AG08395 (cell line): ENCODE measurements at places on chromosomes 3 and 15.

DNA sequence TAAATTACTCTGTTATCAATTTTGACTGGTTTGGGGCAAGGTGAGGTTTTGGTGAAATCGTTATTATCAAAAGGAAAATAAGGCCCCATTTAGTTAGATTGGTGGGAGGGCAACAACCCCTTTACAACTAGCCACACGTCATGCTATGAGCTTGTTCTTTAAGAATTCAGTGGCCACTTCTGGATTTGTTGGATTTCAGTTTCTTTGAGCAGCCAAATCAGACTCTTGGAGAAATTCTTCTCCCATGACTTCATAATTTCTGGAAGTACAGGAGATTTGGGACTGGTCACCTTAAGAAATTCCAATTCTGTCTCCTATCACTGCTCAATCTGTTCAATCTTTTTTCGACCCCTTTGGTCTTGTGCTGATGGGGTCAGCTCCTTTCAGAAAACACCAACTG is 14.8 kb upstream of the WNT5A start:
- DNase-seq, result no peak

GRCh38 chr15:50190723-50191122 is 8.7 kb downstream of the SLC27A2 start:
- DNase-seq, result no peak

- DNase-seq, result no peak
Measured at GRCh38 chr3:139101396-139101795, 56.7 kb upstream of the PRR23C start.

DNA sequence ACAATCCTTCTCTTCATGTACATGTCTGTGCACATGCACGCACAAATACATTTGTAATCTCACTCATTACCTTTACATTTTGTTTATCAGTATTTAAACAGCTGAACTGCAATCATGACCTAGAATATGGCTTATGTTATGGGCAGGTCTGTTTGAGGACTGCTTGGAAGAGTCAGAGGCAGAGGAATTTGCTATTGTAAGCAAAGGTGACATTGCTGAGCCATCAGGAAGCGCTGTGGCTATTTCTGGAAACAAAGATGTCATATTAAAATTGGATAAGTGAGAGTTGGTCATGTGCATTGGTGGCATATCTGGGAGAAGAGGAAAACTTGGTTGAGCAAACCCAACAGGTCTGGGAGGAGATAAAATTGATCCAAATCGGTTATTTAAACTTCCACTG is 41.6 kb downstream of the USF3 start:
- no peak for DNase-seq

GRCh38 chr15:63013052-63013808 is 29.3 kb upstream of the TPM1 start:
- peak; percentile 66 for DNase-seq

DNA sequence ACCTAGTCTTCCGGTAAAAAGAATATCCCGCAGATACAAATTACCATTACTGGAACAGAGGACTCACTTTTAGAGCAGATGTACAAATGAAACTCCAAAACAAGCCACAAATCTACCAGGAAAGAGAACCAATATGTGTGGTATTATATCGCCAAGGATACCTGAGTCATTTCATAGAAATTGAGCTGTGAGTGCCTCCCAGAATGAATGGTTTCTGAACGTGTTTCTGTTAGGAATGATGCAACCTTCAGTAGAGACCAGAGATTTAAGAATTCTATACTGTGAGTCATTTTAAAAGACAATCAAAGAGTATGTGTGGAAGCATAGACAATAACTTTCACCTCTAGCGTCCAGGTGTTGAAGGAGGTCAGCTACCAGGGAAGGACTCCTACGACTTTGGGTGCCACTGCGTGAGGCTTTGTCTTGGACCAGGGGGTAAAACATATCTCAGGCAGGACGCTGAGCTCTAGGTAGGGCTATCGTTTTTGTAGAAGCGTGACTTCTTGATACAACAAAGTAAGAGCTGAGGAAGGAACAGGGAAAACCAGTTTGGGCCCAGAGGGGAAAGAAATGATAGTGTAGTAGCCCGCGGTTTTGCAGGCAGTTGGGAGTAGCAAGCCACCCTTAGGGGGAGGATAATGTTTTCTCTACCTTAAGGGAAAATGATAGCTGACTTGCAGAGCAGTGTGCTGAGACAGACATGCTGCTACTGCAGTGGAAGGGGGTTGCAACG is 210.4 kb downstream of the TP63 start:
- DNase-seq, result peak; percentile 19

DNA sequence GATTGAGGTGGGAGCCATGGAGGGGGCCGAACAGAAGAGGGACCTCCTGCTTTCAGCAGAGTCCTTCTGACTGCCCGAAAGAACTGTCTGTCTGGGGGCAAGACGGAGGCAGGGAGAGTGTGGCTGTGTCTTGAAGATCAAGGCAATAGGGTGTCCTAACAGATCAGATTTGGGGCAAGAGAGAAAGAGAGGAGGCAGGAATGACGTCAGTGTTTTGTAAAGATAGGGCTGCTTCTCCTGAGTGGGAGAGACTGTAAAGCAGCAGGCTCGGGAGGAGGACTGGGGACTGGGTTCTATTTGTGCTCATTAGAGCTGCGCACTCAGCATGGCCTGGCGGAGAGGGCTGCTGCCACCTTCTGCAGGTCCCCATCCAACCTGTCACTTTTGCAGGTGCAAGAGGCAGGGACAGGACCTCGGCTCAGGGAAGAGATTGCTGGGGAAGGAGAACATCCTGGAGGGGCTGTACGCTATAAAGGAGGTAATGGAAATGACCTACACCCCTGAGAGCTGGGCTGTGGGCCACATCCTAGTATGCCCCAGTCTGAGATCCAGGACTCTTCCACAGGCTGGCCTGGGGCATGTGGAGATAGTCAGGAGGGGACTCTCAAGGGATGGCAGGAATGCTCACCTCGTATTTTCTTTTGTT is 29.0 kb upstream of the FGD5 start:
- DNase-seq, result no peak

DNA sequence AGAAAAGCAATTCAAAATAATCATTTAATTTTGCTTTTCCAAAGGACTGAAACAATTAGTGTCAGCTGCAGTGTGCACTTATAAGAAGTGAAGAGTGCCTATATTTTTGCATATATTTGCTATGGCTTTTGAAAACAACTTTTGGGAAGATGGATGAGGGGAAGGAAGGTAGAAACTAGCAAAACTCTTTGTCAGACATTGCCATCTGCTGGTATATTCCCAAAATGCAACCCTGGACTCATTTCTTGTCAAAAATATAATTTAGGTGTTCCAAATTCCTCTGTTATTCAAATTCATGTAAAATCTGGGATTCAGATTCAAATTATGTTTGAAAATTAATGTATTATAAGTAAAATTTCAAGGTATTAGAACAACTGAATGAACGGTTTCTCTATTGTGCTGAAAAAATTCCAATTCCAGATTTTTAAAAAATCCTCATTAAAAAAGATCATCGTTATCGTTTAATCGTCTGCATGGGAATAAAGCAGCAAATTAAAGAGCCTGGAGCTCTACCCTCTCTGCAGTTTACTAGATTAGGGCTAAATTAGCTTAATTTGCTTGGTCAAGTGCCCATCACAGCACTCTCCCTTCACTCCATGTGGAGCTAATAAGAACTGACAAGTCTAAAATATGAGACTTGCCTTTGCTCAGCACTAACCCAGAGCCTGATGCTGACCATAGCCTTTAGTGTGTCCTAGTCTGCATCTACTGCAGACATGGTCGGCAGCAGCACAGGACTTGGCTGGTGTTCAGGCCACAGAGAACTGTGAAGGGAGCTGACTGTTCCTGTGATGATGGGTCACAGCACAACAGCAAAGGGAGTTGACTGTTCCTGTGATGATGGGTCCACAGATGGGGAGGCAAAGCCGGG is 67.9 kb upstream of the MITF start:
- DNase-seq, result peak; percentile 62

DNA sequence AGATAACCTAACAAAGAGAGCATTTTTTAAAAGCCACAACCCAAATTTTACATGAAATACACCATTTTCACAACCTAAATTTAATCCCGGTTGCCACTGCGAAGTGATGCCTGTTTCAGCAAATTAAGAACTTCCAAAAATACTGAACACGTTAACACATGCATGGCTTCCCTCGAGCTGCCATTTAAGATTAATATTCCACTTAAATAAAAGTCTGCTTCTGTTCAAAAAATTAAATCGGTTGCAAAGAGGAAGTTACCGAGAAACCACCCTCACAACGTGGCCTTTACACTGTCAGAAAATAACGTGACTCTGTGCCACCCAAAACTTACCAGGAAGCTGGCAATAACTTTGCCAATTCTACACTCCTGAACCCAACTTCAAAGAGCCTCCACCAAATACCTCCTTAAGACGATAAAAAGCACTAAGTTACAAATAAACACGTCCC is 1.2 kb downstream of the TBL1XR1 start:
- DNase-seq, result peak; percentile 13

- no peak for DNase-seq
Measured at GRCh38 chr15:46751303-46751702, 966.0 kb upstream of the SEMA6D start.

DNA sequence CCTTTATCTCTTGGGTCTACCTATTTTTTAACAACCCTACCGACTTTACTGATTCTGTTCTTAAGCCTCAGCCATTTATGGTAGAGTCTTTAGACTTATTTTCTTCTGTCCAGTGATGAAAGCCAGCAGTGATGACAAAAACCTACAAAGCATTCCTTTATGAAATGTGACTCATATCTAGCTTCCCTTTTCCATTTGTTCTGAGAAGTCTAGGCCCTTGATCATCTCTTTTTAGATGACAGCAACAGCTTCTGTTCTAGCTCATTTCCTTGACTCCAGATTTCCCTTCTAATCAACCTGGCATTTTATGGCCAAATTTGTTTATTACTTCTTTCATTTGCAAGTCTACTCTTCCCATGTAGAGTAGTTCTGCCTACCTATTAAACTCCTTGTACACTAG is 36.1 kb downstream of the CFAP44 start:
- DNase-seq, result peak; percentile 33
